ENCODE measurements at places on chromosomes 11 and 22.

- peak; percentile 60 for DNase-seq
Measured at GRCh38 chr11:72224564-72225410, at the start of gene INPPL1. Gene INPPL1 (plus strand): TSS chr11:72224767. CDS start chr11:72224985, 218 bp downstream.

DNA sequence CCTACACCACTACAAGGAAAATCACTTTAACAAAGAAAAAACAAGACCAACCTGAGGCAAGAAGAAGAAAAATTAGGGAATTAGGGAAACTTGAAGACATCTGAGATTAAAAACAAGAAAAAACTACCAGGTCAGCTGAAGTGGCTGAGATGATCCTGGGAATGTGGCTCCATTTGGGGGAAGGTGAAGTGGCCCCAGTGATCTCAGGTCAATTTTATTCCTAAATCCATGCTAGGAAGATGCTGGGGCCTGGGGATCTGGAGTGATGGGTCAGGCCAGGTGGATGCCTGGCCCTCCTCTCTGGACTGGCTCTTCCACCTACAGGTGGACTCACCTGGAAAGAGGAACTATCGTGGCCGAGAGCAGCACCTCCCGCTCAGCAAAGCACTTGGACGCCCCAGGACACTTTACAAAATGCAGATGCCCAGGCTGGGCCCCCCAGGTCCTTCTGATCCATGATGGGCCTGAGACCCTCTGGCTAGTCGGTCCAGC lies 6.7 kb downstream of the TOP3B start:
- DNase-seq = no peak

- peak; percentile 86 for DNase-seq
Measured at GRCh38 chr22:50529897-50530579, at the start of gene TYMP. Gene TYMP (minus strand): TSS chr22:50530012. CDS start chr22:50529709, 303 bp downstream.

GRCh38 chr22:25892678-25893077 lies 150.7 kb downstream of the MYO18B start:
- no peak for DNase-seq

GRCh38 chr11:20158597-20159257 lies 1.5 kb downstream of the DBX1 start:
- peak; percentile 74 for DNase-seq

- no peak for DNase-seq
Measured at GRCh38 chr11:3786781-3787428, 10.4 kb downstream of the NUP98 start.

DNA sequence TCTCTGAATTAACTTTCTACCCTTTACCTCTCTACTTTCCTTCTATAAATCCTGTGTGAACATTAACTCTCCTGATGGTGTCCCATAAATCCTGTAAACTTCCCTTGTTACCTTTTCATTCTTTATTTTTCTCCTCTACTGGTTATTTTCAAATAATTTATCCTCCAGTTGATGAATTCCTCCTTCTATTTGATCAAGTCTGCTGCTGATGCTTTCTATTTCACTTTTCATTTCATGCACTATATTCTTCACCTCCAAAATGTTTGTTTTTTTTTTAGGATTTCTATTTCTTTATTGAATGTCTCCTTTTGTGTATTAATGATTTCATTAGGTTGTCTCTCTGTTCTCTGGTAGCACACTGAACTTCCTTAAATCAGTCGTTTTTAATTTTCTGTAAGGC lies 68.6 kb downstream of the KCNQ1OT1 start:
- no peak for DNase-seq
